ENCODE measurements at places on chromosomes 12 and 14.

- DNase-seq, result no peak
Observed at GRCh38 chr12:115632308-115632707, 645.2 kb downstream of the MED13L start.

DNA sequence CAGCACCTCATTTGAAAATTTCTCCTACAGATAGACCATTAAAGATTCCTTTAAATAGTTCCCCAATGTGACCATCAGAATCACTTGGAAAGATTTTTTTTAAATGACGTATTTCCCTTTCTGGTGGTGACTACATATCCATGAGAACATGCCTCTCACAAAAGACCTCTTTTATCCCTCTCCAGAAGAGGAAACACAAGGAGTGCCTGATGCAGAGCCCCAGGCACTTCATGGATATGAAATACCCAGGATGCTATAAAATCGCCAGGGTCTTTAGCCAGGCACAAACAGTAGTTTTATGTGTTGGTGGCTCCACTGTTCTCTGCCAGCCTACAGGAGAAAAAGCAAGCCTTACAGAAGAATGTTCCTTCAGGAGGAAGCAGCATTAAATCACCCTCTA is 97.1 kb downstream of the ETNK1 start:
- no peak for DNase-seq

GRCh38 chr14:22163051-22163450 is 426.0 kb downstream of the DAD1 start:
- DNase-seq, result no peak

DNA sequence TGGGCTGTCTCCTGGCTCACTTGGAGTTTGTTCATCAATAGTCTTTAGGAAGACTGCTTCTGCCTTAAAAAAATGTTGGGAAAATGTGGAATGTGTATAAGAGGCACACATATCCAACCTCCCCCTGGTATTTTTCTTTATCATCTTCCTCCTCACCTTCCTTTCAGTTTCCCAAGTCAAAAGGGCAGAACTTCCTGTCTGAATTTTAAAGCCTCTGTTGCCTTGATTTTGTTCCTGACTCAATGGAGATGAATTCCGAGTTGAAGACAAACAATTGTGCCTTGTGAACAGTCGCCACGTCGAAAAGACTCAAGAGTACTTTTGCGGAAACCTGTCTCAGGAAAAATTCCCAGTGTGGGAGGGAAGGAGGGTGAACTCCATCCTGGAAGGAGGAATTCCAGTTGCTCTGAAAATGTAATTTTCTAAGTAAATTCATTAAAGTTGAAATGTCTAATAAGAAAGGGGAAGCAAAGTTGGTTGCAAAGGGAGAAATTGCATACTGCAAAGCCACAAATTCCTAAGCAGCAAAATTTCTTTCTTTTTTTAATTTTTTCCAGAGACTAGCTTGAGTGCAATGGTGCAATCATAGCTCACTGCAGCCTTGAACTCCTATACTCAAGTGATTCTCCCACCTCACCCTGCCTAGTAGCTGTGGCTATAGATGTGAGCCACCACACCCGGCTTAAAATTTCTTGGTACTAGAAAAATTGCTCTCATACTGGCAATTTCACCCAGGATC is 50.2 kb upstream of the ELK3 start:
- DNase-seq, result no peak

DNA sequence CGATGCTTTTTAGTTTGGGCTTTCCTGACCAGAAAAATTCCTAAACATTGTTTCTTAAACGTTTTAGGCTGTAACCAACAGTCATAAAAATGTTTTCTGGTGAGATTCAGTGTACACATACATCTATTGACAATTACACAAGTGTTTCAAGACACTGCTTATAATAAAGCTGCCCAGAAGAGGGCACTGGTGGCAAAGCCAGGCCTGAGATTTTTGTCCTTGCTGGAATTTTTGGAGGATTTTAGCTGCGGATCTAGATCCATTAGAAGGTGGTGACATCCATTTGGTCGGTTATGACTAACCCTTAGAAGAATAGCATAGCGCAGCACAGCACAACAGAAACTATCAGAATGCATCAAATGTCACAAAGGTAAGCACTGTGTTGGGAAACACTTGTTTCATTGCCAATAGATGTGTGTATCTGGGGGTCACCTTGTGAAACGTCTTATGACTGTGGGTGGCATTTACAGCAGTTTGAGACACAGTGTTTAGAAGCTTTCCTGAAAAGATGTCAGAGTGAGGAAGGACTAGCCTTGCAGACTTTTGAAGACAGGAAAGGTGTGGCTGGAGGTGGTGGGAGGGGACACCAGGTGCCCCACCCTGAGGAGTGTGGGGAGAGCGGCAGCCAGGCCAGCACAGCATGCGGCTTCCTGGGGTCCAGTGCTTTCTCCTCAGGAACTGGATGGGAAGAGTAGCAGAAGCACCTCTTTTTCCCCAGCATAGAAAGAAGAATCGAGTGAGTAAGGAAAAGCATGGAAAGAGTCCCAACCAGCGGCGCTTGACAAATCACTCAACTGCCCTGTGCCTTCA is 54.7 kb upstream of the FKBP4 start:
- DNase-seq, result no peak

DNA sequence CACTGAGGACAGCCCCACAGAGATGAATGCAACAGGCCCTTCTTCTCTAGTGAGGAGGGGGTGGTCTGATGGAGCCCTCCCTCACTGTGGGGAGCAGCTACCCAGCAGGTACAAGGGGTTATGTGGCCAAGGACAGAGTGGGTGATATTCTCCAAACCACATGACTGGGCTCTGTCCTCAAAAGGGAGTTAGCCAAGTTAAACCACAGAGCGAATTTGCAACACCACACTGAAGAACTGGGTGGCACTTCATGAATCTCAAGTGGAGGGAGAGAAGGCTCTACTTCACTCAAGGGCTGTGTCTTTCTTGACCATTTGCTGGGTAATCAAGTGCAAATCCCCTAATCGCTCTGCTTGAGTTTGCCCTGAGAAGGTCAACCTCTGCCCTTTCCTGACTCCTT is 12.5 kb downstream of the GPR68 start:
- DNase-seq, result no peak
